ENCODE measurements at places on chromosomes 16 and 17.
A peak's percentile ranks its signal among the peaks of the same experiment; 100 is the strongest.

DNA sequence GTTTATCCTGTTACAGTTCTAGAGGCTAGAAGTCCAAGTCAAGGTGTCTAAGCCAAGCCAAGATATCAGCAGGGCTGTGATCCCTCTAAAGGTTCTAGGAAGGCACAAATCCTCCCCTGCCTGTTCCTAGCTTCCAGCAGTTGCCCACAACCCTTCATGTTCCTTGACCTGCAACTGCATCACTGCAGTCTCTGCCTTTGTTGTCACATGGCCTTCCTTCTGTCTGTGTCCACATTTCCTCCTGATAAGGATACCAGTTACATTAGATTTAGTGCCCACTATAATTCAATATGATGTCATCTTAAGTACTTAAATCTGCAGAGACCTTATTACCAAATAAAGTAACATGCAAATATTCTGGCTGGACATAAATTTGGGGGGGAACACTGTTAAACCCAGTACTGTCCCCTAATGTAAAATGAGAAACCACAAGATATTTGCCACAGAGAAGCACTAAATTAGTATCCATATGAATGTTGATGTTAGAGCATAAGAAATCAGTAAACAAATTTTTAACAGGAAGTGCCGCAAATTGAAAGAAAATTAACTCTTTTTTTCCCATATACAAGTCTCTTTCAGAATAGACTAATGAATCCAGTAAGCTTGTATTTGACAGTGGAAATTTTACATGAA, 4.7 kb downstream of the UQCRC2 start:
- no peak for DNase-seq

DNA sequence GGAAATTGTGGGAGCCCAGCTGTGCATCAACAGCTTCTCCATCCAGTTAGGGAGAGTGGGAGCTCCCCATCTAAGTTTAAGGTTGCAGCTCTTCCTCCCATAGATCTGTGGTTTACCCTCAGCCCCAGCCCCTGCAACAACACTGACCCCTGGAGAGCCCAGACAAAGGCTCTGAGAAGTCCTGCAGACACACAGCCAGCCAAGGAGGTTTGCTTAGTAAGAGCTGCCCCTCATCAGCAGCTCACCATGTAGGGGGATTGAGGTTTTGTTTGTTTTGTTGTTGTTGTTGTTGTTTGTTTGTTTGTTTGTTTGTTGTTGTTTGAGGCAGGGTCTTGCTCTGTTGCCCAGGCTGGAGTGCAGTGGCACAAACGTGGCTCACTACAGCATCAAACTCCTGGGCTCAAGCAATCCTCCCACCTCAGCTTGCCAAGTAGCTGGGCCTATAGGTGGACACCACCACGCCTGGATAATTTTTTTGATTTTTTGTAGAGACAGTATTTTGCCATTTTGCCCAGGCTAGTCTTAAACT, 138.6 kb downstream of the CLEC16A start:
- DNase-seq = no peak

DNA sequence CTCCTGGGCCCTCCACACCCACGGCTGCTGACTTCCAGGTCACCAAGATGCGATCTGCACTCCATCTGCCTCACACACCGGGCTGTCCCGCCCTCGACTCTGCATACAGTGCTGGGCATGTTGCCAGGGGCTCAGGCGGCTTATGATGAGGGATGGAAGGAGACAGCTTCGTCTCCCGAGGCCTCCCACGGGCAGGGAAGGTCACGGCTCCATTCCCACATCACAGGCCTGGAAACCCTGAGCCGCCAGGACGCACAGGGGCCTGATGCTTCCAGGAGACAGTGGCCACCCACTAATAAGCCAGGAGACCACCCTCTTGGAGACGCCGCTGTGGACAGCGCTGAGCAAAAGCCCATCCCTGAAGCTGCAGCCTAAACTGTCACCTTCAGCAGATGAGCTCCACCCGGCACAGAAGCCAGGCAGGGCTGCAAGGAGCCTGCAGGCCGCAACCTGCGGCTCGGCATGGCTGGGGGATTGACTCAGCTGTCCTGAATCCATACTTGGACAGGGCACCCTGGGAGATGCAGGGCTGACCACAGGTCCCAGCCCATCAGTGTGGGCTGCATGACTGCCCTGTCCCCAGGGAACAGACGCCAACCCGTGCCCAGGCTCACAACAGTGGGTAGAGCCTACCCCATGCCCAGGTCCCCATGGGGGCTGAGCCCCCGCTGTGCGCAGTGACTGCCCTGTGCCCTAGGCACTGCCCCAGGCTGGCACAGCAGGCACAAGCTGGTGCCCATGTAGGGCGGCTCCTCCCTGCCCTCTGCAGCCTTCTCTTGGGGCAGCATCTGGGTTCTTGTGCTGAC, 34.4 kb downstream of the SLC7A5 start:
- DNase-seq = peak; percentile 31

DNA sequence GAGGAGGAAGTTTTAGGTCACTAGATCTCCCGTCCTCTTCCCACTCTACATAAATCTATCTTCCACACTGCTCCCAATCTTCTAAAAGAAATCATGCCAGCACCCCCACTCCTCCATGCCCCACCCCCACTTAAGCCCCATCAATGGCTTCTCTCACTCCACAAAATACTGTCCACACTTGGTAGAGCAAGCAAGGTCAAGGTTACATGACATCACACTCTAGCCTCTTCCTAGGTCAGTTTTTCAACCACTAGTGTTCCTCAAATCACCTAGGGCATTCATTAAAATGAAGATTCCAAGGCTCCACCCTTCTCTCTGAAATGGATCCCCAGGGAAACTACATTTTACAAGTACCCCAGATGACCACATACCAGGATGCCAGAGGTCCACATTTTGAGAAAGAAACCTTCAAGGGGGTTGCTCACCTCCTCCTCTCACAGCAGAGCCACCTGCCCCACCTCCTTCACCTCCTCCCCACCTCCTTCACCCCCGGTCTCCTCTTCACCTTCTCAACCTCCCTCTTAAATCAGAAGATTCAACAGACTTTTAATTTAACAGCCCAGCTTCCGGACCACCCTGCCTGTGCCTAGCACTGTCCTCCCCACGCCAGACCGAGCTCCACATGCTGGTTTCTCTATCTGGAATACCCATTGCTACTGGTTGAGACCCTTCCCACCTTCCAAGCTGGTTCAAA, 3.2 kb downstream of the AMFR start:
- no peak for DNase-seq

DNA sequence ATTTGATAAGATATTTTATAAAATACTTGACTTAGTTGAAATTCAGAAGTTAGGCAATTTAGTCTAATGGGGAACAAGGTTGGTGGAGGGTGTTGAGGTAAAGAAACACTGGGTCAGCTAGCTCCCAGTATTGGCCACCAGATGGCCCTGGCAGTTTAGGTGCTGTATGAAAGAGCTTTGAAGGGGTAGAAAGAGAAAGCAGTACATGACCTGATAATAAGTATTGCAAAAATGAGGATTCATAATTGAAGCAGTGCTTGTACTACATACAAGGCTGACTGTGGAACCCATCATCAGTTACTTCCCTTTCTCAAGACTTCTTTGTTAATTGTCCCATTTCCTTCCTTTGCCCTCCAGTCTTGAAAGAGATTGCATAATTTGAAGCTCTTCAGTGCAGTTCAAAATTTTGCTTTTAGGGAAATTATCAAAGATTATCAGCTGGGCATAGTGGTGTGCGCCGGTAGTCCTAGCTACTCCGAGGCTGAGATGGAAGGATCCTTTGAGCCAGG, 29.4 kb downstream of the TANC2 start:
- peak; percentile 41 for DNase-seq

Measured in myocyte (in vitro differentiated cells).